Regular cardiac myocyte (primary cell): ENCODE measurements at places on chromosomes 11 and 22. TPM values are rescaled to one million over a fixed set of nuclear protein-coding genes. Genes with fewer than 3 reads are reported as not detected.

SLC22A8 gene
- not detected in 2 replicates for total RNA-seq

TUB gene
- 4.8 and 12.7 TPM in 2 replicates for total RNA-seq

TYR gene
- not detected in 2 replicates for total RNA-seq

PRG2 gene
- total RNA-seq, result under 0.01 and 2.3 TPM in 2 replicates

RHOD gene
- total RNA-seq, result 6.2 and 6.5 TPM in 2 replicates

CCDC81 gene
- total RNA-seq, result 2.5 and 12.1 TPM in 2 replicates

SLC16A8 gene
- 0.38 and 0.85 TPM in 2 replicates for total RNA-seq

BDNF gene
- 42.4 and 48.2 TPM in 2 replicates for total RNA-seq

IRF7 gene
- 6.3 and 7.9 TPM in 2 replicates for total RNA-seq

DPP3 gene
- total RNA-seq, result 24.2 and 52.5 TPM in 2 replicates

OOSP4B gene
- not detected in 2 replicates for total RNA-seq

FGF4 gene
- not detected in 2 replicates for total RNA-seq

POLR2L gene
- total RNA-seq, result 51.0 and 132 TPM in 2 replicates

MYOD1 gene
- not detected in 2 replicates for total RNA-seq

RCOR2 gene
- total RNA-seq, result 1.3 and 1.7 TPM in 2 replicates

RAB38 gene
- total RNA-seq, result 0.28 and 1.7 TPM in 2 replicates

PRG3 gene
- not detected in 2 replicates for total RNA-seq

B4GALNT4 gene
- total RNA-seq, result 1.4 and 1.9 TPM in 2 replicates

OTOG gene
- total RNA-seq, result not detected in 2 replicates

SCGB2A2 gene
- not detected in 2 replicates for total RNA-seq
